Ascending aorta (tissue), 2 donors: ENCODE measurements at places on chromosomes 13 and 19.

- DNase-seq, result no peak
These were observed 21.5 kb downstream of the C13orf46 start for GRCh38 chr13:113952151-113952982.

DNA sequence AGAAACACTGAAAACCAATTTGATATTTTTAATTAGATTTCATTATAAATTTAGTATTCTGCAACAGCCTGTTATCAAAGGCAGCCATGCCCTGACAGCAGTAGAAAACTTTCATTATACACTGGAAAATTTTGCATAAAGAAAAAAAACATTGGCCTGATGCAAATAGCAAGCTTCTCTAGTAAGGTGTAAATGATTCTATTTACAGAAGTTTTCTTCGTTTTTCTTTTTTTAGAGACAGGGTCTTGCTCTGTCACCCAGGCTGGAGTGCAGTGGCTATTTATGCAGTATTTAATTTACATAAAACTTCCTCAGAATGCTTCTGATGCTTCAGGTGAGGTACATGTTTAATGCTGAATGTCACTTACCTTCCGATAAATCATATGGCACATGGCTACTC lies 67.0 kb downstream of the ABCC4 start:
- DNase-seq, result no peak

- DNase-seq, result no peak
These were observed 58.3 kb downstream of the DOCK9 start for GRCh38 chr13:98919566-98919965.

GRCh38 chr13:76921516-76921915 lies 26.8 kb upstream of the ACOD1 start:
- no peak for DNase-seq

GRCh38 chr13:30373727-30374126 lies 48.6 kb upstream of the UBE2L5 start:
- DNase-seq, result no peak

DNA sequence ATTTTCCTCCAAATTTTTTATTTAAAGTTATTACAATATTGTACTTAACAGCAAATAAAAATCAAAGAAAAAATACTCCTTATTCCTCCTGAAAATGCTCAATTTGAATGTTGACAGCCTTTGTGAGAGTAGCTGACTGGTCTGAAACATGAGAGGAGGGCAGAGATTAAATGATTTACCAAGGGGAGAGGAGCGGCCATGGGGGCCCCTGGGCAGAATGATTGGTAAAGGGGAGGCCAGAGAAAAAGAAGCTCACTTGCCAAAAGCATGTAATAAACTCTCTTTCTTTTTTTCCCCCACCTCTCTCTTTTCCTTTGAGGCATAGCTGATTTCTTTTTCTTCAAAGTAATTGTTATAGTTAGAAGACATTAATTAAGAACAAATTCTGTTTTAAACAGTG lies 30.1 kb upstream of the FNDC3A start:
- DNase-seq, result no peak

DNA sequence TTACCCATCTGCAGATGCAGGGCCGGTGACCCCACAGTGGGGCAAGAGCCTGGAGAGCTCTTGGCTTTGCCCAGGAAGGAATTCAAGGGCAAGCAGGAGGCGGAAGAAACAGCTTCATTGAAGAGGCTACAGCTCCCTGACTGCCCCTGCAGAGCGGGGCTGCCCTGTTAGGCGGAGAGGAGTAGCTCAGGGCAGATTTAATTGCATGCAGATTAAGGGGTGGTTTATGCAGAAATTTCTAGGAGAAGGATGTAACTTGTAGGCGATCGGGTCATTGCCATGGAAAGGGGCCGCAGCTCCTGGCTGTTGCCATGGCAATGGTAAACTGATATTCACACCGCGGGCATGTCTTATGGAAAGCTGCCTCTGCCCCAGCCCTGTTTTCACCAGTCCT lies 94.1 kb downstream of the ATP11A start:
- no peak for DNase-seq

- no peak for DNase-seq
These were observed 25.9 kb downstream of the NBEA start for GRCh38 chr13:34967851-34968562.

DNA sequence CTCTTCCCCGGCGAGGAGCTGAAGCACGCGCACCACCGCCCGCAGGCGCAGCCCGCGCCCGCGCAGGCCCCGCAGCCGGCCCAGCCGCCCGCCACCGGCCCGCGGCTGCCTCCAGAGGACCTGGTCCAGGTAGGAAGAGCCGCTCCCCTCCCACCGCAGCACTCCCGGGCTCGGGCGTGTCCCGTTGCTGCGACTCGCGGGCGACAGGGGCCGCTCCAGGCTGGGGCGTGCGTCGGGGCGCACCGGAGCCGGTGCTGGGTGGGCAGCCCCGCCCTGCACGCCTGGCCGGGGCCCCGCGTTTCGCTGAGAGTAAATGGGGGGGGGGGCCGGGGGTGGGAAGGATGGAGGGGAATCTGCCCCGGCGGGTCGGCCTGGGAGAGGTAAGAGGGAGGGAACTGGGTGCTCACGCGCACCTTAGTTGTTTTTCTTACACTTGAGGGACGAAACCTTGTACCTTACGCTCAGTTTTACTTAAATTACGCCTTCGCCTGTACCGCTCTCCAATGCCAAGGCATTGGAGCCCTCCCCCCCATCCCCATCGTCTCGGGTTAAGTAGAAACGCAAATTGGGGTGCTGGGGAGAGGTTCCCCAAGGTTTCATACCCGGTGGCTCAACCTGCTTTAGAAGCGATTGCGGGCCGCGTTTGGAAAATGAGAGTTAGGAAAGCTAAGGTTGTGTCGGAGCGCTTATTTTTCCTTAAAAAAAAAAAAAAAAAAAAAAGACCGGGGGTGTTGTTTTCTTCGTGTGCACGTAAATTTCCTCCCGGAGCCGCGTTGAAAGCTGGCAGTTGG lies 850 bp downstream of the KLF5 start:
- peak; percentile 66 for DNase-seq

DNA sequence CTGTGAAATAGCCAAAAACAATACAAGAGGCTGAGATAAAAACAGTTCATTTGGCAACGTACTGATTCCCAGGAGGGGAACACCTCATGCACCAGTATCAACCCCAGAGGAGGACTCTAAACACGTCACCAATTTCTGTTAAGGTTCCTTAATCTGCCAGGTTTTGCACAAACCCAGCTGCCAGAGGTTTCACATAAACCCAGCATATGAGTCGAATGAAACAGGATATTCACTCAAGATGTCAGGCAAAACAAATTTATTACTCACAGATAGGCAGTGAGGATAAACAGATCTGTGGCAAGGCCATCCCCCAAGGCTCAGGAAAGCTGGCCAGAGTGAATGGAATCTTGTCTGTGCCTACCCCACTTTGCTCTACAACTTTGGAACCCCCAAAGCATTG lies 210.9 kb downstream of the GPC5 start:
- DNase-seq, result no peak

GRCh38 chr13:106686163-106686562 lies 118.2 kb upstream of the ARGLU1 start:
- DNase-seq, result no peak

DNA sequence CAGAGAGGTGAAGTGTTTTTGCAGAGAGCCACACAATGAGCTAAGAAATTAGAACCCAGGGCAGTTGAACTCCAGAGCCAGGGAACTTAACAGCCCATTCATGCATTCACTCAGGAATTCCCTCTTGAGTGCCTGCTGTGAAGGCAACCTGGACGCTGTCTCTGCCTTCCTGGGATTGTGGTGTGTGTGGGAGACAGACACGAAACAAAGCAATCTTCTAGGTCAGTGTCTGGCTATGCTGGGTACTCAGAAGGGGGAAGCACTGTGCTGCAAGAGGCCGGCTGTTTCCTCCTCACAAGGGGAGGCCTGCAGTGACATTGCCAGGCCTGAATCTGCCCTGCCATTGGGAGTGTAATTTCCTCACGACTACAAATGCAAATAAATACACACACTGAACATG lies 9.7 kb downstream of the BCKDHA start:
- DNase-seq, result no peak

- DNase-seq, result no peak
These were observed 5.4 kb upstream of the PPP1R37 start for GRCh38 chr19:45087531-45087930.

DNA sequence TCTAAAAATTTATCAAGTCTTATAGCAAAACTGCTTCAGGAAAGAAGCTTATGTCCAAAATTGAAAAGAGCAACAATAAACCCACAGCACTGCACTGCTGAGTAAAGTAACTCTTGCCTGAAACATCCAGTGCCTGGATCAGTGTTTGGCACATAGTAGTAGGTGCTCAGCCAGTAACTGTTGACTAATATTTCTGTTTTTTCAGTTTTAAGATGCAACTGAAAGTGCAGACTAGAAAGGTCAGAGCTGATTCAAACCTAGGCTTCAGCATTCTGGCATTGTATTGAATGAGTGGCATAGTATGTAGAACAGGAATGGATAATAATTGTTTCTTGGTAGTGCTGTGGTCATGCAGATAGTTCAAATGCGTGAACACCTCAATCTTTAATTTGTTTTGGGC lies 67.6 kb downstream of the UBL3 start:
- no peak for DNase-seq

DNA sequence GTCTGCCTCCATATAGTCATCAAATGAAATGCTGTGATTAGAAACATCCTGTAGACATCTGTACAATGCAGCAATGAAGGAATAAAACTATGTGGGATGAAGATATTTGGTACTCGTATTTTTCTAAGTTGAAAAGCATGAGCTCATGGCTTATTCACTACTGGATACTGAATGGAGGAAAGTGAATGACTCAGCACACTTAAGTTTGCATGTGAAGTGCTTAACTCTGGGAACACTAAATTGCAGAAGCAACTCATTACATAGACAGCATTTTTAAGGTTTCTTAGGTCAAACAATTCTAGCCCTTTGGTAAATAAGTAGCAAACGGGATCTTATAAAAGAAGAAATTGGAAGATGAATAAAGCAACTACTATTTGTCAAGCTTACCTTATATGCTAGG lies 429.0 kb upstream of the MIR17HG start:
- DNase-seq, result no peak

- DNase-seq, result no peak
These were observed 35.1 kb downstream of the ZNF433 start for GRCh38 chr19:12000152-12000981.

DNA sequence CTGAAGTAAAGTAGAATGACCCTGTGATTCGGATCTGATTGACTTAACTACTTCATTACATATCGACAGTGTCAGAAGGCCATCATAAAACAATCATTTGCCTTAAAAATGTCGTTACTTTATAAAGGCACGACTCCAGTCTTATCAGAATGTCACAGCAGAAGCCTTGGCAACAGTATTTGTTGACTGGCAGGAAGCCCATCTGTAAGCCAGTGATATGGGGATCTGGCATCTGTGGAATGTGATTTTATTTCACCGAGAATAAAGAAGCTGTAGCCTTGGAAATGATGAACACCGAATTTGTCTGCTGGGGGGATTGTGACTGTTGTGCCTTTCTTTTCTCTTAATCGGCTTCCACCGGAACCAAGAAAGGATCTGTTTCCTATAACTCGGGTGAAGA lies 362.5 kb downstream of the TDRD3 start:
- no peak for DNase-seq

- no peak for DNase-seq
These were observed 4.2 kb downstream of the POLR2E start for GRCh38 chr19:1090731-1091543.

- DNase-seq, result no peak
These were observed 46.3 kb downstream of the URI1 start for GRCh38 chr19:29988351-29988750.

DNA sequence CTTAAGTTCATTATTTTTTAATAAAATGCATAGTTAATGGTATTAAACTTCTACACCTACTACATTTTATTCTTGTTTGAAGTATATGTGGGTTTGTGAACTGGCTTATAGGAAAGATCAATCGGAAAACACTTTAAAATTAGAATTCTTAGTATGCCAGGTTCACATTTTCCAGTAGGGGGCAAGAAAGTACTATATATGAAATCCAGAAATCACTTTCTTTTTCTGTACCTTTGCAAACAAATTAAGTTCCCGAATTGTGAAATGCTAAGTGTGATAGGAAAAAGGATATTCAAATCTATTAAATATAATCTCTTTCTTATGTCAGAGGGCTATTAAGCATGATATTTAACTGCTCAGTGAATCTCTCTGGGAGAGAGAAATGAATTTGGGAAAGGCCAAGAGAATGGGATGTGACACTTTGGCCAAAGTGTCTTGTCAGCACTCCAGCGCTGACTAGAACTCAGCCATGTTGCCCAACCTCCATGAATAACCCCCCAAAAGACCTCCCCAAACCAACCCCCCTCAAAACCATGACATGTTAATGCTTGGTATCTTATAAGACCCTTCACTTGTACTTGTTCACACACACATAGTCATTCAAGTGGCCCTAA lies 122.6 kb upstream of the SLC10A2 start:
- DNase-seq, result no peak

DNA sequence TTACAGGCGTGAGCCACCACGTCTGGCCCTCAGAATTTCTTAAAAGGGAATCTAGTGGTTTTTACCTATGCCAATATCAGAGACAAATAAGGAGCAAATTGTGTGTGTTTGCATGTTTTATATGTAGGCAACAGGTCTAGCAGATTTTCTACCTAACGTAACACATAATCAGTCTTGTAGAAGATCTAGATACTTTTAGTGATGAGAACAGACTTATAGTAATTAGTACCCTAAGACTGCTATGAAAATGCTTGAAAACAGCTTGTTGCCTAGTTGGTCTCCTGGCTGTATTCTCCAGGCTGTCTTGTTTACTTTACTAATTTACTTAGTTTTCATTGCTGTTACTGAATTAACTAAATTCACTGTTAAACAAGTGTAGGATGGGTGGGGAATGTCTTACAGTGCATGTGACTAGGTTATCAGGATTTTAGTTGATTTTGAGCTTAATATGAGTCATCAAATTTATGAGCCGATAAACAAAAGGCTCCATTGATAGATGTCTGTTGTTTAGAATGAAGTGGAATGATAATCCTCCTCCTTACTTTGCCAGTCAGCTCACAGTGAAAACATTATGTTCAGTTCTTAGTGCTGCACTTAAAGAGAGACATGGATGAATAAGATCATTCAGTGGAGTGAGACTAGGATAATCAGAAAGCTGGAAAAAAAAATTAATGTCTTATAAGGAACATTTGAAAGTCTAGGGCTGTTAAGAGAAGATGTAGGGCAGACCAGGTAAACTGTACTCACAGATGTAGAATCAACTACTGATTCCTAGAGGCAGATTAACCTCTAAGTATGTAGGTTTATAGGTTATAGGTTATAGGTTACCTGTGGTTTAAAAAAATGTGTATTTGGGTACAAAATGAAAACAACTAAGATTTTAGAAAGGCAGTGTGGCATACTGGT lies 22.4 kb downstream of the GTF2F2 start:
- no peak for DNase-seq

DNA sequence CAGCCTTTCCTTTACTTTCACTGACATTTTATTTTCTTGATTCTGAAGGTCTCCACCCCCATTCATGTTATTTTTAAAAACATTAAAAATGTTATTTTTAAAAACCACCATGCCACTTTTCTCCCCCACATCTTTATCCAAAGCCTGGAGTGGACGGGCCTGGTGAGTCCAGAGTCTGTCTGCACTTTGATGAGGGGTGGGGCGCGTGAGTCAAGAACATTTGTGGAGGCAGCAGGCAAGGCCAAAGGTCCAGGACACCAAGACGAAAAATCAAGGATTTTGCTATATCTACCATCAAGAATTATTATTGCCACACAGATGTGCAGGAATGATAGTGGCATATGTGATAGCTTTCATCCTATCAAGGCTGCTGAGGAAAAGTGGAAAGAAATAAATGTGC lies 224.9 kb downstream of the FGF9 start:
- DNase-seq, result no peak

GRCh38 chr19:1312767-1313694 lies 27.4 kb downstream of the EFNA2 start:
- DNase-seq, result no peak
